HFFc6 (cell line): ENCODE measurements at places on chromosomes 3 and 15.

GRCh38 chr3:173403376-173403775 lies 5.8 kb downstream of the NLGN1 start:
- no peaks in the 10 kb centered on the region for H3K36me3 ChIP-seq
- DNase-seq, result no peak
- no peaks in the 10 kb centered on the region for H3K27me3 ChIP-seq
- H3K4me1 ChIP-seq, result peaks cover 48% of the 10 kb centered on the region
- H3K4me3 ChIP-seq, result peak overlapping the region; percentile 12; the same call in 1 of the 2 replicates

GRCh38 chr3:117165601-117166051 lies 456.0 kb downstream of the TUSC7 start:
- H3K27me3 ChIP-seq, result no peaks in the 10 kb centered on the region
- no peaks in the 10 kb centered on the region for H3K36me3 ChIP-seq
- H3K4me3 ChIP-seq, result no peak overlapping the region; the same call in 1 of the 2 replicates
- peak overlapping the region; percentile 71; the same call in 1 of the 2 replicates for H3K27ac ChIP-seq

GRCh38 chr15:55683376-55683775 lies 59.6 kb downstream of the PRTG start:
- no peaks in the 10 kb centered on the region for H3K4me1 ChIP-seq
- peaks cover 1% of the 10 kb centered on the region; the same call in 1 of the 2 replicates for H3K27me3 ChIP-seq
- H3K4me3 ChIP-seq, result no peak overlapping the region
- no peak overlapping the region for H3K27ac ChIP-seq

DNA sequence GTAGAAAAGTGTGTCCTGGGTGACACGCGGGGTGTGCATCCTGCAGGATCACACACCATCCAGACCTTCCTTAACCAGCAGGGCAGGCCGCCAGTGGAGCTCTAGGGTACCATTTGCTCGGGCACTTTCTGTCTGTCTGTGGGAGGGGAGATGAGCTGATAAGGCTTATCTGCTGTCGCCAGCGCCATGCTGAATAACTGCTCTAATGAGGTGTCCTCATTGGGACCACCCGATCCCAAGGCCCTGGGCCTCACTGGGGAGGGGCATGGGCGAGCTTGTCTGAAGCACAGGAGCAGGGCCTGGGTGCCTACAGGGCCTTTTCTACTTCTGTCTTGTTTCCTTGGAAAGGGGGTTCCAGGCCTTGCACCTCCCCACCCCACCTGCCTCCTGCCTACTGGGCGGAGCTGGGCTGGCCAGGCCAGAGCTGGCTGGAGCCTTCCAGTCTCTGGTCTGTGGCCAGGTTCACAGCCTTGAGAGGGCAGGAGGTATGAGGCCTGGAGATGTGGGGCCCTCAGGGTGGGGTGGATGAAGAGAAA lies 2.5 kb upstream of the GATA2 start:
- peaks cover 40% of the 10 kb centered on the region for H3K4me1 ChIP-seq
- peaks cover 9% of the 10 kb centered on the region for H3K27me3 ChIP-seq
- peaks cover 35% of the 10 kb centered on the region for H3K36me3 ChIP-seq
- H3K27ac ChIP-seq, result 0 out of 2 replicates have a peak overlapping the region, but pooled peaks have one; percentile 5
- no peak for DNase-seq

DNA sequence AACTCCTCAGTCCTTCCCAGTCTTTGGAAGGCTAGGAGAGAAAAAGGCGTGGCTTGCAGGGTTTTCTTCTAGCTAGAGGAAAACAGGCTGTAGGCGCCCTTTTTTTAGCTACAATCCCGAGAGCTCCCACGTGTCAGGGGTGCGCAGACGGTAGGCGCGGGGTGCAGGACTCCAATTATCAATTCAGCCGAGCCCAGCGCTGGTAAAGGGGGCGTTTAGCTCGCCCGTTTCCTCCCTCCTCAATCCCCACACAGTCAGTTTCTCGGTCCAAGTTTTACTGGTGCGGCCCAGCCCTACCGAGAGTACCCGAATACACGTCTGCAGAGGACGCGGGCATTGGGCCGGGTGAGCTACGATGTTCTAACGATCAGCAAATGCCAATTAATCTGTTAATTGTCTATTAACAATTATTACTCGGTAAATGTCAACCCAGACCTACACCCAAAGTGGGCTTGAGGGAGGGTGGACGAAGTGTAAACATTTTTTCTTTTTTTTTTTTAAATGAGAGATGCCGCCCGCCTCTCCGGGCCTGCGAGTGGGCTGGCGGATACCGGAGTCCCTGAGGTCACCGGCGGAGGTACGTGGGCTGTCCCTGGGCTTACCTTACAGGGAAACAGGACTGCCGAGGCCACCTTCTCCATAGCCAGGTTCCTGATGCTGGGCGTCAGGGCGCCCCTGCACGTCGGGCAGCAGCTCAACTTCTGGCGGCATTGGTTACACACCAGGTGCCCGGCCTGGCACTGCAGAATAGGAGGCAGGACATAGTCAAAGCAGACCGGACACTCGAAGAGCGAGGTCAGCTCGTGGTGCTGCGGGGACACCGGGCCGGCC lies 923 bp downstream of the SIAH2 start:
- peak overlapping the region; percentile 97 for H3K4me3 ChIP-seq
- H3K27me3 ChIP-seq, result no peaks in the 10 kb centered on the region; the same call in 1 of the 2 replicates
- H3K27ac ChIP-seq, result peak overlapping the region; percentile 93
- peaks cover 5% of the 10 kb centered on the region for H3K36me3 ChIP-seq
- peak; percentile 57 for DNase-seq
